ENCODE measurements at places on chromosomes 1 and 21. TPM values are rescaled to one million over a fixed set of nuclear protein-coding genes. Genes with fewer than 3 reads are reported as not detected.

GRCh38 chr1:36108314-36108713 is 16.7 kb downstream of the COL8A2 start:
- no peaks in the 10 kb centered on the region for H3K27me3 ChIP-seq
- no peak for DNase-seq
- no peak overlapping the region for H3K4me3 ChIP-seq
- peaks cover 34% of the 10 kb centered on the region for H3K4me1 ChIP-seq

DNA sequence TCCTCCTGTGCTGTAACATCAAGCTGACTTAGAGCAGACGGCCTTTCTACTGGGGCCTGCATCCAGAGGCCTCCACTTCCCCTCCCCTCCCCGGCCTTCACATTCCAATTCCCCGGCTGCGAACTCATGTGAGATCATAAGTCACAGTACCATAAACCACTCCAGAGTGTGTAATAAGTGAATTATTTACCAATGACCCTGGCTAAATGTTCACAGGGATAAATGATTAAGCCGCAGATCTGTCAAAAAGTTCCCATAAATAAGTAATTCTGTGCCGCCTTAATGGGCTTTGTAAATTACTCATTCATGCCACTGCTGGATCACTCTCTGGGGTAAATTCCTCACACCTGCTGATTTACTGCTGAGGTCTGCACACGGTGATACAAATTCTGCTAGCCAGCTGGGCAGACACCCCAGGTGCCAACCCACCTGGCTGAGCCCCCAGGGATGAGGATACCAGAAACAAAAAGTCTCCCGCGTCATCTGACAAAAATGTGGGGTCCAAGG is 27.4 kb upstream of the KIRREL1 start:
- no peak overlapping the region for H3K4me3 ChIP-seq
- no peak overlapping the region for H3K27ac ChIP-seq
- no peaks in the 10 kb centered on the region for H3K36me3 ChIP-seq
- no peak for DNase-seq
- no peaks in the 10 kb centered on the region for H3K4me1 ChIP-seq

GRCh38 chr1:11072216-11072917 is 12.5 kb upstream of the SRM start:
- peak overlapping the region; percentile 57 for H3K27ac ChIP-seq
- peaks cover 19% of the 10 kb centered on the region for H3K4me1 ChIP-seq
- peaks cover 61% of the 10 kb centered on the region for H3K36me3 ChIP-seq
- H3K27me3 ChIP-seq, result no peaks in the 10 kb centered on the region
- no peak overlapping the region for H3K4me3 ChIP-seq

GRCh38 chr1:235416662-235417049 is 49.4 kb downstream of the TBCE start:
- H3K4me3 ChIP-seq, result no peak overlapping the region
- DNase-seq, result no peak
- no peaks in the 10 kb centered on the region for H3K27me3 ChIP-seq
- H3K27ac ChIP-seq, result no peak overlapping the region
- H3K36me3 ChIP-seq, result peaks cover 11% of the 10 kb centered on the region
- peaks cover 4% of the 10 kb centered on the region for H3K4me1 ChIP-seq

DNA sequence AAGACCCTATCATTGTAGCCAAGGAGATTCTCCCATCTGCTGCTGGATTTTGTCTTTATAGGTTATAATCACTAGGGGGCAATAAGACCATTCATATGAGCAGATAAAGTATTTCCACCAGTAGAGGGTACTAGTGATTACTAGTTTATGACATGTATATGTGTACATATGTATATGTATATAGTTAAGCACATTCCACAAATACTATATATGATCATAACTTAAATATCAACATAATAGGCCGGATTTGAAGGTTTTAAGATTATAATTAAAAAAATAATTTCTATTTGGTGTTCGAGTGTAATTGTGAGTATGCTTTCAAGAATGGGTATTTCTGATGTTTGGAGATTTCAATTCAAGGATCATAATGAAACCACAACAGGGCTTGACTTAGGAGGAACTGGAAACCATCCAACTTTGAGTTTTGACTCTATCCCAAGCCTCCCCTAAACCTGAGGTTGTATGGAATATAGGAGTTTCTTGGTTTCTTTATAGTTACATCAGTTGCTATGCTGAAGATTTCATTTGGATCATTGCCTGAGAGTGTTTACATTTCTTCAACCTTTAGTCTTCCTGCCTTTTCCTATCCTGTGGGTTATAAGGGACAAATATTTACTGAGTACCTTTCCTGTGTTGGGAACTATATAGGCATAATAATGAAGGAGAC is 16.9 kb downstream of the TCEANC2 start:
- H3K4me3 ChIP-seq, result no peak overlapping the region

DNA sequence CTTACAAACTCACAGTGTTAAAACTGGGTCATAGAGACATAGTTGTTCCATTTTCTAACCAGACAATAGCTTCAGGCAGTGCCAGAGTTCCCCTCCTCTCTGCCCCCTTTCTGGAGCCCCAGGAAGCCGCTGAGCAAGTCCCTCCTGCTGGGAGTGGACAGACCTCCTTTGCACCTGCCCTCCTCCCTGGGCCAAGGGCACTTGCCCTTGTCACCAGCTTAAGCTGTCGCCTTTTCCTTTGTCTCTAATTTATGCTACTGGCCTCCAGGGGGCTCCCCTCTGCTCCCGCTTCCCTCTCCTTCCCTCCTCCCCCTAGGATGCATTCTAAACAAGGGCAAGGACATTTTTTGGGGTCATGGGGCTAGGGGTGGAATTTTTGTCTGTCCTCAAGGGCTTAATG is 182.4 kb downstream of the MIS18A start:
- no peaks in the 10 kb centered on the region for H3K36me3 ChIP-seq
- H3K4me1 ChIP-seq, result no peaks in the 10 kb centered on the region
- DNase-seq, result peak; percentile 14

GRCh38 chr1:234833646-234834045 is 223.7 kb upstream of the IRF2BP2 start:
- DNase-seq, result no peak
- H3K27ac ChIP-seq, result no peak overlapping the region
- peaks cover 20% of the 10 kb centered on the region for H3K4me1 ChIP-seq
- no peaks in the 10 kb centered on the region for H3K36me3 ChIP-seq
- H3K27me3 ChIP-seq, result no peaks in the 10 kb centered on the region

GRCh38 chr1:248924696-248925532 is 18.9 kb downstream of the PGBD2 start:
- H3K36me3 ChIP-seq, result peaks cover 3% of the 10 kb centered on the region
- no peaks in the 10 kb centered on the region for H3K27me3 ChIP-seq
- DNase-seq, result peak; percentile 77
- H3K27ac ChIP-seq, result peak overlapping the region; percentile 11
- peaks cover 24% of the 10 kb centered on the region for H3K4me1 ChIP-seq

DNA sequence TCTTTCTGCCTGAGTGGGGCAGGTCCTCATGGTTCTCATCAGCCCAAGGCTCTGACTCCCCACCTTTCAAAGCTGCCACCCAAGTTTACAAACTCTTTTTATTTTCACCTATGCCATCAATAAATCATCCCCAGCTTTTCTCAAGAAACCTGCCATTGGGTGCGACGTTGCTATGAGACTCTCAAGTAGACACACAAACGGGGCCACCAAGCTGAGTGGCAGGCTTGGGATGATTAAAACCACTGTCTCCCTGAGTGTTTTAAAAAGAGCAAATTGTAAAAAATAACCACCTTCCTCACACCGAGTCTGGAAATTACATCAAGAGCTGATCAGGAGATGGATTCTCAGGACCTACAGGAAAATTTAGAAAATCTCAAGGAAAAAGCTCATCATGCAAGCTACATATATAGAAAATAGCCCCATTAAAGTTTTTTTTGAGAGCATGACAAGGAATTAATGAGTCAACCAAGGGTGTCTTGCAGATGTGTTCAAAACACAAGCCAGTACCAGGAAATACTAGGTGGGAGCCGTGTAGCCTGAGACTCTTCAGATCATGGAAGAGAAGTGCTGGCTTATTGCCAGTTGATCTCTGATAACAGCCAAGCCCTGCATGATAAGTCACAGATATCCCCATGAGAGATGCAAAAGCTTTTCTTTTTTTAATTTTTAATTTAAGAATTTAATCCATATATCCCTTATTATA is 158.4 kb upstream of the BACE2 start:
- no peak overlapping the region for H3K4me3 ChIP-seq
- no peak for DNase-seq
- no peak overlapping the region for H3K27ac ChIP-seq
- H3K4me1 ChIP-seq, result no peaks in the 10 kb centered on the region

GRCh38 chr1:4771721-4772120 is 117.3 kb downstream of the AJAP1 start:
- H3K4me3 ChIP-seq, result no peak overlapping the region
- no peaks in the 10 kb centered on the region for H3K27me3 ChIP-seq
- no peak for DNase-seq
- H3K36me3 ChIP-seq, result no peaks in the 10 kb centered on the region

- H3K4me1 ChIP-seq, result no peaks in the 10 kb centered on the region
- H3K4me3 ChIP-seq, result no peak overlapping the region
- no peaks in the 10 kb centered on the region for H3K36me3 ChIP-seq
- peaks cover 3% of the 10 kb centered on the region for H3K27me3 ChIP-seq
Observed at GRCh38 chr1:237287876-237288521, 246.0 kb downstream of the RYR2 start.

Gene RPS6KA1
- 139 TPM for total RNA-seq

Gene BRDT
- not detected for total RNA-seq

Gene HES4
- total RNA-seq, result 5.7 TPM

Gene AMY1B
- total RNA-seq, result not detected

Gene DDR2
- total RNA-seq, result 0.45 TPM

Gene COL11A1
- not detected for total RNA-seq

Gene GJA4
- total RNA-seq, result not detected

Gene SMYD3
- total RNA-seq, result 22.6 TPM

Gene AJAP1
- 0.78 TPM for total RNA-seq

Data from activated CD8-positive, alpha-beta T cell treated with anti-CD3 and anti-CD28 coated beads for 36 hours (primary cell).